ENCODE measurements at places on chromosomes 6 and 20.

DNA sequence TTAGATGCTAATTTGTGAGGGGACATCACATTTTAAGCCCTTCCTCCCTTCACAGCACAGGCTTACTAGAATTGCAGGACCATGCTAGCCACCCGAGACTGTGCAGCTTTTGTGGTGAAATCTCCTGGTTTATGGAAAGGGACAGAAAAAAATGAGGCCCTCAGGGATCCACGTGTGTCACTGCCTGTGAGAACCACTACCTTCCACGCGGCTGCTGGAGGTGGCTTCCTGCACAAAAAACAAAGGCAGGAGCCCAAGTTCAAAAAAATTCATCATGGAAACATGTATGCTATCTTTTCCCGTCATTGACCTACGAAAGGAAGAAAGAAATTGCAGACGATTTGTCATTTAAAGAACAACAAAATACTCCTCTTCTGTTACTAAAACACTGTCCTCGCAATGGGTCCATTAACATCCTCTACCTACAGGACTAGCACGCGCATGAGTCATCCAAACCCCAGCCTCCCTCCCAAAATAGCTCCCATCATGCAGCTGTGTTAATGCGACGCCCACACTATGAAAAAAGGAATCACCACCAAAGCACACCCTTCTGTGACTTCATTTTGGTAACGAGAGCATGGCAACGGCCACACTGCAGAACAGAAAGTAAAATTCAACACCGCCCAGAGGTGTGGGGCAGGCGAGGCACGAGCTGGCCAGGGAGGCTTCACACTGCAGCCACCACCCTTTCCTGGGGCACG, 45.7 kb downstream of the RAMACL start:
- no peak for DNase-seq

DNA sequence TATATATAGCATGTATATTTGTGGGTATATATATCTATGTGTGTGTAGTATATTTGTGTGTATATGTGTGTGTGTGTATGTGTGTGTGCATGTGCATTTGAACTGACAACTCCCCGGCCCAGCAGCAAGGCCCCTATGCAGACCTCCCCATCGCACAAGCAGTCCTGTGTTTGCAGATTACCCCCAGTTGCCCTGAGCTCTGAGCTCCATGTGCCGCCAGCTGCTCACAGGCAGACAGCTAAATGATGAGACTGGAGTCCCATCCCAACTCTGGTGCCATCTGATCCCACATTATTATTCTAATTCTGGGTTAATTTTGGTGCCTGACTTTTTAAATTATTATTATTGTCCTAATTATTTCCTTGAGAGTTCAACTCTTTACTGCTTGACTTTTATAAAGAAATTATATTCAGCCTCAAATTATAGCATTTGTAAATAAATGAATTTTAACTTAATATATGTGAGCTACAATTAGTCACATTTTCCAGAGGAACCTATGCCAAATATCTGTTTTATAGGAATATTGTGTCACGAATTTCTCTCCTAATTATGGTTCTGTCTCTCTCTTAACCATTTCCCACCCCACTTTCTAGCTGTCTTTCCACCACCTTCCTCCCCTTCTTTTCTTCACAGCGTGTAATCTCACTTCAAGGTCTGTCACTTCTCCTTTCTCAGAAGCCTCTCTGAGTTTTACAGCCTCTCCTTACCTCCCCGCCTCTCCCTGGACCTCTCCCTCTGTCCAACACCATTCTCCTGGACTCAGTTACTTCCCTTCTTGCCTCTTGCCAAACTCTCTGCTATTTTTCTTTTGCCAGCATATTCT, 90.6 kb upstream of the SYNDIG1 start:
- DNase-seq: no peak

DNA sequence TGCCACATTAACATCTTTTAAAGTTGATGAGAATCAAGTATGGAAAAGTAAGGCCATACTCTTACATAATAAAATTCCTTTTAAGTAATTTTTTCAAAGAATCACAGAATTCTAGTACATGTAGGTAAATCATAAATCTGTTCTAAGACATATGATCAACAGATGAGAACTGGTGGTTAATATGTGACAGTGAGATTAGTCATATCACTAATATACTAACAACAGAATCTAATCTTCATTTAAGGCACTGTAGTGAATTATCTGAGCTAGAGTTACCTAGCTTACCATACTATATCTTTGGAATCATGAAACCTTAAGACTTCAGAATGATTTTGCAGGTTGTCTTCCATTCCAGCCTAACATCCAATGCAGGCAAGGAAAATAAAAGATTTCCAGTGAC, 11.6 kb downstream of the PLN start:
- no peak for DNase-seq

GRCh38 chr6:154474648-154475428, 35.6 kb downstream of the CNKSR3 start:
- DNase-seq: no peak

GRCh38 chr6:124983383-124984083, 21.3 kb downstream of the RNF217 start:
- no peak for DNase-seq

DNA sequence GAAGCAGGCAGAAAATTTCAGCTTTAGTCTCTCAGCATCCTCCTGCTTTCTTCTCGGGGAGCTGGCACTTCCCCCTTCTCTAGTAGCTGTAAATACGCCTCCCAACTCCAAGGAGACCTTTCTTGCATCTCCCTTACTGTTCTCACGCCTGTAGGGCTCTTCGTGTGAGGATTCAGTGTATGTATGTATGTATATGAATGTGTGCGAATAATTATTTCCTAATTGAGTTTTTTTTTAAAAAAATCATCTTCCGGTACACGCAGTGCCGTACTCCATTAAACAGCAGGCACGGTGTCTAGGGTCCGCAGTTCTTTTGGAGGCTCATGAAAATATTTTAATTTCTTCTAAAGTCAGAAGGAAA, 85.4 kb downstream of the HFE start:
- peak; percentile 2 for DNase-seq

- no peak for DNase-seq
These were observed 80.6 kb downstream of the CDYL start for GRCh38 chr6:4856785-4857184.

DNA sequence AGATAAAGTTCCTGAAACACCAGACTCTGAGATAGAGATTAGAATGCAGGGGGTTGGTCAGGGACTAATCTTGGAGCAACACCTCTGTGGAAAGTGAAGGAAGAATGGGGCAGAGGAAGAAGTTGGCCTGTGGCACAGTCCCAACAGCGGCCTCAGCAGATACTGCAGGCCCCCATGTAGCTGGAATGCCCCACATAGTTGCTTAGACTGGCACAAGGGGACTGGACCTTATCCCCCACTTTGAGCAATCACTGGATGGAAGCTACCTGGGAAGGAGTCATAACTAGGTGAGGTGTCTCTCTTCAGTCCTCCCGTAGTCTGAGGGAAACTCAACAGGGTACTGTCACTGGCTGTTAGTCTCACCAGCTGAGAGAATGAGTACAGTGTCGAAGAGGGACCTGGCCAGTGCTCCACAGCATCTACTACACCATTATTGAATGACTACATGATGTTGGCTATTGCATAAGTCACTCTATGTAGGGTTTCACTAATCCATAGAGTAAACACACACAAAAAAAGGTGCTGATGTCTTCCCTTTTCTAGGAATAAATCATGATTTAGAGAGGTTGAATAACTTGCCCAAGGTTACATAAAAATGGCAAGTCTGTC, 47.5 kb downstream of the ADGRG6 start:
- no peak for DNase-seq

DNA sequence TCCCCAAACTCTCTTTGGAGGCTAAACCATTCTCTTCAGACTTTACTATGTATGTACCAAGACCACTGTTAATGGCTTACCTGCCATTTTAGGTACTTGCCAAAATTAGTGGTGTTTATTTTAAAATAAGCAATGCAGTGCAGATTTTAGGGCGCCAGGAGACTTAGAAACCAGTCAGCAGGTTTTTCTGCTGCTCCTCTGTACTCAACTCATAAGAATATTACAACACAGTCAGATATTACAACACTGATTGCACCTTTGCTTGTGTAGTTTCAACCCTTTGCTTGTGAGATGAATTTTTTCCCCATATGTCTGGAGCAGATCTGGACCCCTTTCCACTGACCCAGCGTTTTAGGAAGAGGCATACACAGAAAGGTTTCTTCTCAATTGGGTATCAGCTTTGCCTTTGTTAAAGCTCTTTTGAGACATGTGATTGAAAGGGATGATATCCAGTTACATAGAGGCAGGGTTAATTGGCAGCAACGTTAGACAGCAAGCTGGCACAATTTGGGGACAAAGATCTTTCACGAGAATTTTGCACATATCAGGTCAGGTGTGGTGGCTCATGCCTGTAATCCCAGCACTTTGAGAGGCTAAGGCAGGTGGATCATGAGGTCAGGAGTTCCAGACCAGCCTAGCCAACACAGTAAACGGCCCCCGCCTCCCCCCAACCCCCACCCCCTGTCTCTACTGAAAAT, 6.2 kb downstream of the TTPAL start:
- no peak for DNase-seq

DNA sequence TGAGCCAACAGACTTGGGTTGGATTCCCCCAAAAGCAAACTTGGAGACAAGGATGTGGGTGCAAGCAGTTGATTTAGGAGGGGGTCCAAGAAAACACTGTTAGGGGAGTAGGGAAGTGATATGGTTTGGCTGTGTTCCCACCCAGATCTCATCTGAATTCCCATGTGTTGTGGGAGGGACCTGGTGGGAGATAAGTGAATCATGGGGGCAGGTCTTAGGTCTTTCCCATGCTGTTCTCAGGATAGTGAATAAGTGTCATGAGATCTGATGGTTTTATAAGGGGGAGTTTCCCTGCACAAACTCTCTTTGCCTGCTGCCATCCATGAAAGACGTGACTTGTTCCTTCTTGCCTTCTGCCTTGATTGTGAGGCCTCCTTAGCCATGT, 542.6 kb downstream of the DHX35 start:
- DNase-seq: no peak

GRCh38 chr6:2426561-2427340, 181.3 kb upstream of the GMDS start:
- DNase-seq: no peak

DNA sequence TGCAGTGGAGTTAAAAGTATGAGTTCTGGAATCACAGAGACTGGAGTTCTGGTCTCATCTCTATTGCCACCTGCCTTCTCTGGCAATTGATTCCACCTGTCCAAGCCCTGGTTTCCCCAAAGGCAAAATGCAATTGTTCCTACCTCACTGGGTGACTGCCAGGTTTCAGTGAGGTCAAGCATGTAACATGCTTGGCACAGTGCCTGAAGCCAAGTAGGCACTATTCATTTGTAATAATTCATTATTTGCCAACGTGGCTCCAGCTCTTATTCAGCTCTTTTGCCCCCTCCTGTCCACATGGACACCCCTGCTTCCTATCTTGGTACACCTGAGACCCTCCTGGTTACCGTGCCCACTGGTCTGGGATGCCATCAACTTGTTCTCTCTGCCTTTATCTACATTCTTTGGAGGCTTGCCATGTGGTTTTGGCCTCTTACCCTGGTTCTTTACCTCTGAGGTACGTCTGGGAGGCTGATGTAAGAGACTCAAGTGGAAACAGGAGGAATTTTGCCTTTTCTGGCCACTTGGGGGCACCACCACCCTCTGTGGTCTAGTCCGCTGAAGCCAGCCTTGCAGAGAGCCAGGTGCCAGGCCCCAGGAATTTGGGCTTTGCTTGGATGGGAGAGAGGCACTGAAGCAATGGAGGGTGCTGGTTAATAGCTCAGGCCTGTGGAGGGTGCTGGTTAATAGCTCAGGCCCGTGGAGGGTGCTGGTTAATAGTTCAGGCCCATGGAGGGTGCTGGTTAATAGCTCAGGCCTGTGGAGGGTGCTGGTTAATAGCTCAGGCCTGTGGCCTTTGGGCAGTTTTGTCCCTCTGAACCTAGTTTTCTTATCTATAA, 1.7 kb downstream of the KCNK15 start:
- peak; percentile 96 for DNase-seq

DNA sequence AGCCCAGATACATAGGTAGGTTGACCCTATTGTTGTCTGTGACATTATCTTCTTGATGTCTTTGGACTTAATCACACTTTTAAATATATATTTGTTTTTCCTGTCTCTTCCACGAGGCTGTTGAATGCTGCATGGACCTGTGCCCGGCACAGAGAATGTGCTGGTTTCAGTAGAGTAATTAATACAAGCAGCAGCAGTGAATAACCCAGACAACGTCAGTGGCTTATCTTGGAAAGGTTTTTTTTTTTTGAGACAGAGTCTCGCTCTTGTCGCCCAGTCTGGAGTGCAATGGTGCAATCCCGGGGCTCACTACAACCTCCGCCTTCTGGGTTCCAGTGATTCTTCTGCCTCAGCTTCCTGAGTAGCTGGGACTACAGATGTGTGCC, 108.2 kb downstream of the CDH26 start:
- no peak for DNase-seq

DNA sequence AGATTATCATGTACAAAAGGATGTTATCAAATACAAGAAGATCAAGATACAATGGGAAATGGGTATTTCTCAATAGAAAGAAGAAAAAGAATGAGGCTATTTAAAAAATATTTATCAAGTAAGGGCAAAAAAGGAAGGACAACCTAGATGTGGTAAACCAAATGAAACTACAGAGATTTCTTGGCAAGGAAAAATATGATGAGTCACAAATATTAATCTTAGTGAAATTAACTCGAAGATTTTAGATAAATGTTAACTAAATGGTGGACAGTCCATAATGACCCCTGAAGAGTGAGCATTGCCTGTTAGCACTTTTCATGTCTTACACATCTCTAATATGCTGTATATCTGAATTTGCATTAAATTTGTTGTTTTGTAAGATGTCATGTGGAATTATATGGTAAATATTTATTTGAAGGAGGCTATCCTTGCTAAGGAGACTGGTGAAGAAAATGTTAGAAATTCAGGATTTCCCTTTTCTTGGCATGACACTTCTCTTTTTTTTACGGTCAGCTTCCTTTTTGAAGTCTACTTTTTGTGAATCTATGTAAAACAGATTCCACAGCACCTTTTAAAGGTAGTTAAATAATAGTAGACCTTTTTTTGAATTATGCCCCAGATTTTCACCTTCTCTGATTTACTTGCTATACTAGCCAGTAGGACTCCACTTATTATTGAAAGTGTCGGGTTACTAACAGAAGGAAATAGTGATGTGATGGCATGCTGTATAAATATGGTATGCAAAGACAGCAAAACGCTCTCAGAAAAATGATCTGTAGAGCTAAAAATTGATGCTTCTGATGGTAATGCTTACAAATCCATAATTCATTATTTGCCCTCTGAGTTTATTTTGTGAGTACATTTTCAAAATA, 120.5 kb downstream of the HIVEP1 start:
- DNase-seq: no peak

- DNase-seq: no peak
These were observed 114.1 kb upstream of the SNX9 start for GRCh38 chr6:157708933-157709332.

Measured in DMS79 (cell line).